ENCODE measurements at places on chromosomes 6 and 20.
A peak's percentile ranks its signal among the peaks of the same experiment; 100 is the strongest.

DNA sequence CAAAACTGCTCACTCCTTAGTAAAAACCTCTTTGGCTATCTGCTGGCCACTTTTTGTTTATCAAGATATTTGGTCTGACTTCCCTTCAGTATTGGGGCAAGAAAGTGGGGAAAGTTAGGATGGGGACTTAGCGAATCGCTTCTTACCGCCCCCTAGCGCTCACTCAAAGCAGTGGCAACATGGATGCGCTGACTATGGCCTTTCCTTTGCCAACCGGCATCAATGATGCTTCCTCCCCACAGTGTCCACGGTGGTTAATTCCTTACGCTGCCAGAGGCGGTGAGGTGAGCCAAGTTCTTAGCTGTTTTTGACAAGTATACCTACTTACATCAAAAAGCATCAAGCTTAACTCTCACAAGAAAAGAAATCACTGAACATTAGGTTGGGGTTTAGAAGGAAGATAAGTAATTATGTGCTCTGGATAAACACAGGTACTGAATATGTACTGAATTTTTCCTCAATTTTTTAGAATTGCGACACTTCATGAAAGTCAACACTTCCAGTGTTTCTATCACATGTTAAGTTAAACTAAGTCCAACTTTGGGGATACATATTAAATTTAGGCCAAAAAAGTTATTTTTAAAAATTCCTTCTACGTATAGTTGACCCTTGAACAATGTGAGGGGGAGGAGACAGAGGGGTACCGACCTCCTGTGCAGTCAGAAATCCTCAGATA, 86.7 kb downstream of the GMDS start:
- peak; percentile 27 for DNase-seq

DNA sequence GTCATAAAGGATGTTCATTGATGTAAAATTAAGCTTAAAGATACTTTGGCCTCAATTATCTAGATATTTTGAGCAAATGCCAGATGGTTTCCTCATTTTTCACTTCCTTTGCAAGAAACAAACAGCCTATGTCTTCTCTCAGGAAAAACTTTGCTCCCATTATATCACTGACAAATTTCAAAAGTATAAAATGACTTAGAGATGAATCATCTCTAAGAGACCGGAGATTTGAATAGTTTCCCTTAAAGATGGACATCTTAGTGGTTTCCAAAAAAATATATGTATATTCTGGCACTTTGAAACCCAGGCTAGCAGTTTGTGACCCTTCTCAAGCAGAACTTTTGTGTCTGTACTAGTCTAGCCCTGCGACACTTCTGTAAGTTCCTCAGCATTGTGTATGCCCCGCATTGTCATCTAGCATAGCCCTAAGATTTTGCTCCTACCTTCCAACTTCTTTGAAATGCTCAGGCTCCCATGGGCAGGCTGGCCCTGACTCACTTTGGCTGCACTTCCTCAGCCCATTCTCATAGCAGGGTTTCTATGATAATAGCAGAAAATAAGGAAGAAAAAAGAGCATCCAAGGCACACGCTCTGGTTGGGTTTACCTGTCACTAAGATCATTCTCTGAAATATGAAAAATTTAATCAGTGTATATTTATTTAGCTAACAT, 25.7 kb upstream of the POU3F2 start:
- no peak for DNase-seq

GRCh38 chr6:110432285-110432900, 17.0 kb upstream of the DDO start:
- no peak for DNase-seq

- DNase-seq, result no peak
Measured at GRCh38 chr6:9398767-9399373, 963.5 kb upstream of the SLC35B3 start.

DNA sequence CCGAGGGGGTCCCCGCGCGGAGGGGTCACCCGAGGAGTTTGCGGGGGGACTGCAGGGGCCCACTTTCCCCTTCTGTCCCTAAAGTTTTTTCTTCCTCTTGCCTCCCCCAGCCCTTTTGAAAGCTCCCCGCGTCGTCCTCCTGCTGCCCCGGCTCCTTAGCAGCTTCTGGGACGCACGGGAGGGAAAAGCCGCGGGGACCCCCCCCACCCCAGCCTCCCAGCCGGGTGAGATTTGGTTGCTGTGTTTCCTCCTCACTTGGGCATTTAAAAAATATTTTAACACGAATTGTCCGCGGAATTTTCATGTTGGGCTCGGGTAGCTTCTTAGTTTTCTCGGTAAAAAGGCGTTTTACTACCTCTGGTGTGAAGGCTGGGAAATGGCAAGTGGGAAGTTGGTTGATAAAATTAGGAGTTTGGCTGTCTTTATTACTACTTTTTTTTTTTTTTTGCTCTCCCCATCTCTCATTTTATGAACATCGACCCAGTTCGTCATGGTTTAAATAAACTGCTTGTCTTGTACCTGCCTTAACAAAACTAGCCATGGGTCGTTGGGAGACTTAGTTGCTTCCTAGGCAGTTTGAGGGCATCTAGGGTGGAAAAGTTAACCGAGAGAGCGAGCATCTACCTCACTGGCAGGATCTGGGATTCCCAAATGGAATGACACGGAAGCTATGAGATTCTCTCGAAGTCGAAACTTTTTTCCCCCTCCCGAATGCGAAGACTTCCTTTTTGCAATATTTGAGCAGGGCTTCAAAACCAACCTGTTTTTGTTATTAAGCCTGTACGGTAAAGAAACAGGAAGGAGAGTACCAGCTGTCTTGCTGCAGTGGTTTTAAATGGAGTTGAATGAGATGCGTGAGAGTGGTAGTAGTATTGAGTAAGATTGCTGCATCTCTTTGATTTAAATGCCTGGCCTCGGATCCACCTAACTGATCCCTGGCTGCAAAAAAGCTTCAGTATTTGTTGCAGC, 868 bp downstream of the NCOA3 start:
- peak; percentile 19 for DNase-seq

DNA sequence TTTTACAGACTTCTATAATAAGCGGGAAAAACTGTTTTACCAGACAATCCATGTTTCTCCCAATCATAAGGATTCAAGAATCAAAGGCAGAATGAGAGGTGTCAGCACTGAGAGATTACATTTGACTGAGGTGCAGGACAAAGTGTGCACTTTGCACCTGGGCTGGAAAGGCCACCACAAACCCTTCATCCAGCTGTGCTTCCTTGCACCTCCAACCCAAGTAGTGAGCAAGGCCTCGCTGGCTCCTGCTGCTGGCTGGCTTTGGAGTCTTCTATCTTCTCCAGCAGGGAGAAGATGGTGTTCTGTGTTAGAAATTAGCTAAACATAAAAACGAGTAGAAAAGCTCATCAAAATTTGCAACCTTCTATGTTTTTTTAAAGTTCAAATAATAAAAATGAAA, 77.7 kb downstream of the CHD6 start:
- no peak for DNase-seq

DNA sequence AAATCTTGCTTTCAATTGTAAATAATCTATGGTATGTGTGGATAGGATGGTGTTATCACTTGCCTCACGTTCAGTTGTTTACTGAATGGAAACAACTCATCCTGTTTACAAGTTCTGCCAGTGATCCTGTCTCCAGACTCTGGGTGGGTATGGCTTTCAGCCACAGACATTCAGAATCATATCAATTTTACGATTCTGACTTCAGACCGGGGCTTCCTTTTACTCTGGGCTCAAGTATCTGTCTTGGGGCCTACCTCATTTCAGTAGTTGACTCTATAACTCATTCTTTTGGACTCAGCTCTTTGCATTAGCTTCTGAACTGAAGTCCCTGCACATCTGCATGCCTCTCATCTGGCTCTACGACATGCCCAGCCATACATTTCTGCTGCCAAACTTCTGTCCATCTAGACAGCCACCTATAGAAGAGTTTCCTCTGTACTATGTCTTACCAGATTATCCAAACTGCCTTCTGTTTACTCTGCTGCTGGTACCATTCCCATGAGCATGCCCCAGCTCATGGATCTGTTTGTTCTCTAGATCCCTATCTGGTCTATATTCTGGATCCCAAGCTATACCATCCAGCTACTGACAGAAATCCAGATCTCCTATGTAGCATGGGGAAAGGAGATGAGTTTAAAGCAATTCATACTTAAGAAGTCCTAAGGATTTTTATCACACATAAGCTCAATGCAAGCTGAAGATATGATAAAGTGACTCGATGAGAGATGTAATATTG, 34.3 kb downstream of the FYN start:
- no peak for DNase-seq

GRCh38 chr20:18272451-18272850, 15.9 kb upstream of the ZNF133 start:
- no peak for DNase-seq

GRCh38 chr20:15867899-15868298, 705.3 kb downstream of the KIF16B start:
- DNase-seq, result no peak

- DNase-seq, result peak; percentile 36
Measured at GRCh38 chr20:47360297-47361056, 4.0 kb upstream of the ZMYND8 start.

DNA sequence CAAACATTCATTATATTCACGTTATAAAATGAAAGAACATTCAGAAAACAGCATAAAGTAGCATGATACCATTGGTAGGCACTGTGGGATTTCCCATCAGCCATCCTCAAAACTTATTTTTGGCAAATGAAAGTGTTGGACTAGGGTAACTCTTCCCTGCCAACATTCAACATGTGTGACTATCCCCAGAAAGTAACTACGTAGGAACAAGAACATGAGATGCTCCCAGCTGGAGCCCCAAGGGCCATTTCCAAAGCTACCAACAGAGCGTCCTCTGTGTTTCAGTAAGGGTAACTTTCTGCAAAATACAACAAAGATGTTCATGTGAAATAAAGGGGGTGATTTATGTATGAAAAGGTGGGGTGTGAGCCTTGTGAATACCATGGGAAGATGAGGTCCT, 28.4 kb upstream of the PTPN1 start:
- DNase-seq, result no peak

DNA sequence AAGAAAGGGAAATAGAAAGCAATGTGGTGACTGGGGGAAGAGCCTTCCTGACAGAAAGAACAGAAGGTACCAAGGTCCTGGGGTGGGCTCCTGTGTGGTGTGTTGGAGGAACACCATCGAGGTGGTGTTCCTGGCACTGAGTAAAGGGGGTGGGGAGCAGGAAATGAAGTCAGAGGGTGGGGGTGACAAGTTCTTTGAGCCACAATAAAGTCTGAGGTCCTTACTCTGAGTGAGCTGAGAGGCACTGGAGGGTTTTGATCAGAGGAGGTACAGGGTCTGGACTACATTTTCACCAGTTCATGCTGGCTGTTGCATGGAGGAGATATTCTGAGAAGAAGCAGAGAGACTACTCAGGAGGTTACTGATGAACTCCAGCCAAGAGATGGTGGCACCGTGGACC, 198.2 kb downstream of the GMPR start:
- no peak for DNase-seq

DNA sequence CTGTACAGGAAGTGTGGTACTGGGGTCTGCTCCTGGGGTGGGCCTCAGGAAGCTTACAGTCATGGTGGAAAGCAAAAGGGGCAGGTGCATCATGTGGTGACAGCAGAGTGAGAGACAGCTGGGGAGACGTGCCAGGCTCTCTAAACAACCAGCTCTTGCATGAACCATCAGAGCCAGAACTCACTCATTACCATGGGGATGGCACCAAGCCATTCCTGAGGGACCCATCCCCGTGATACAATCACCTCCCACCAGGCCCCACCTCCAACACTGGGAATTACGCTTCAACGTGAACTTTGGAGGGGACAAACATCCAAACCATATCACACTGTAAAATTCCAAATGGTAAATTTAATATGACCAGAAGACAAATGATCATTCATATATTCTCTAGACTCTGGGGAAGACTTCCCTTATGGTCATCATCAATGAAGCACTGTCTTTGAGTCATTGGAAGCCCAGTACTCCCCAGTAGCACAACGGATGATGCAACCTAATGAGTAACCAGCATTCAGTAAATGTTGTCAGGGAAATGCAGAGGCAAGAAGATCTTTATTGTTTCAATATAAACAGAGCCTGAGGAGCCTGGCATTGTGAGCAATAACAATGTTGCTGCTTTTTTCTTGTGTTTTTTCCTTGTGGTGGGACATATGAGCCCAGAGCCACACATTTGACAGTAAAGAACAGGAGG, 48.2 kb upstream of the RALY start:
- DNase-seq, result no peak

DNA sequence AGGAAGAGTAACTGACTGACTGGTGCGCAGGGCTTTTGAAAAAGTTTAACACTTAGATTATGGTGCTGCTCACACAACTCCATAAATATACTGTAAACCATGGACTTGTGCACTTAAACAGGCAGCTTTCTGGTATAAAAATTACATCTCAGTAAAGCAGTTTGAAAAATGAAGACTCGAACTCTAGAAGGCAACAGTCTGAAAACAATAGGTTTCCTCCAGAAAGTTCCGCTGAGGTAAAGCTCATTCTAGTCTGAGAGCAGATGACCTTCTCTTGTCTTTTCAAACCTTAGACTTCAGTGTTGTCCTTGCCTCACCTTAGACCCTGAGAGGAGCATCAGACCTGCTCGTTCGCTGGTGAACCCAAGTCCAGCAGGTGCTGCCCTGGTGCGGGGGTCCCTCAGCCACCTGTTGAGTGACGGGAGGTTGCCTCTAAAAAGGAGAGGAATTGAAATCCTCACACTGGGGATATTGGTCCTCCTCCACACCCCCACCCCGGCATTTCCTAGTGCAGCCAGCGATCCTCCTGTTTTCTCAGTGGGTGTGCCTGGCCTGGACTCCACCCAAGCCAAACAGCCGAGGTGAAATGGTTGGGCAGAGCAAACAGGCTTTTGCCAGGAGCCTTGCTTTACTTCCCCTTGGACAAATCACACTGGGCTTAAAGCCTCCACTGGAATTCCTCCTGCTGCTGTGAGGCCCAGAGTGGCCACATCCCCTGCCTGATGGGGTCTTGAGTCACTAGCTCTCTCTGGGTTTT, 14.7 kb upstream of the PYGB start:
- no peak for DNase-seq

DNA sequence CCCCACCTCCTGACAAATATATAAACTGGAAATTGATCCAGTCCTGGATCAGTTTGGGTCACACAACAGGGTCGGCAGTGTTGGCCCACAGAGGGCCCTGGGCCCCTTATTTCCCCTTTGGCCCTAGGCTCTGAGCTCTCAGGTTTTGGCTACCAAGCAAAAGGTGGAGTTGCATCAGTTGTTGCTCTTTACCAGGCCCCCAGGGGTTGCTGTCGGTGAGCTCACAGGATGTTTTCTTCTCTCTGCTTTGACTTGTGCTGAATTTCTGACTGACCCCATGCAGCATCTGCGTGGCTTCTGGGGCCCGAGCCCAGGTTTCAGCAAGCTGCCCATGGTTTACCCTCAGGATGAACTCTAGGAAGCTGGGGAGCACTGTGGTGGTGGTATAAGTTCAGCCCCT, 44.6 kb downstream of the PPARD start:
- no peak for DNase-seq

- DNase-seq, result peak; percentile 48
Measured at GRCh38 chr6:29834564-29835436, 7.2 kb downstream of the HLA-G start.

GRCh38 chr6:143150281-143150680, 89.6 kb downstream of the AIG1 start:
- DNase-seq, result no peak

- peak; percentile 75 for DNase-seq
Measured at GRCh38 chr6:33579828-33580714, at the start of gene BAK1. Gene BAK1 (minus strand): TSS chr6:33580276. CDS start chr6:33577604, 2,672 bp downstream.

GRCh38 chr20:7038029-7038428, 270.5 kb downstream of the BMP2 start:
- no peak for DNase-seq
